ENCODE measurements at places on chromosomes 5 and 9.

DNA sequence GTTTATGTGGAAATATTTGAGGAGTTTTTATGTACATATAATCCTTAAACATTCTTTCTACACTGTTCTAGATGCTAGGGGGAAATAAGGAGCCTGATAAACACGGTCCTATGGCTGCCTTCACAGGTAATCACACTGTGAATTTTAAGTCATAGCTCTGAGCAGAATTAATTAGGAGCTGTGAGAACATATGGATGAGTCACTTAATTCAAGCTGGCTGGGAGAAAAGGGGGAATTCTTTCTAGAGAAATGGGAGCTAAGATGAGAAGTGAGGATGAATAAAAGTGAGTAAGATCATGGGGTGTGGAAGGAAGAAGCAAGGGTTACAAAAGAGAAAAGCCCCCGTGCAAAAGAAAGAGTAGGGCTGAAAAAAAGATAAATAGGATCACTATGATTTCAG, 290.8 kb downstream of the DNAH5 start:
- no peak for DNase-seq

GRCh38 chr9:37163299-37163698, 42.9 kb downstream of the ZCCHC7 start:
- DNase-seq = no peak

DNA sequence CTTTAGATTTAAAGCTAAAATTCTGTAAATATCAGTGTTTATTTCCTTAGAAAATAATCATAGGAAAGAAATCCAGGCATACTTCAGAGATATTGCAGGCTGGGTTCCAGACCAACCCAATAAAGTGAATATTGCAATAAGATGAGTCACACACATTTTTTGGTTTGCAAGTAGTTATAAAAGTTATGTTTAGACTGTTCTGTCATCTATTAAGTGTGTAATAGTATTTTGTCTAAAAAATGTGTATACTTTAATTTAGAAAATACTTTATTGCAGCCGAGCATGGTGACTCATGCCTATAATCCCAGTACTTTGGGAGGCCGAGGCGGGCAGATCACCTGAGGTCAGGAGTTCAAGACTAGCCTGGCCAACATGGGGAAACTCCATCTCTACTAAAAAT, 6.9 kb upstream of the RIC1 start:
- no peak for DNase-seq

DNA sequence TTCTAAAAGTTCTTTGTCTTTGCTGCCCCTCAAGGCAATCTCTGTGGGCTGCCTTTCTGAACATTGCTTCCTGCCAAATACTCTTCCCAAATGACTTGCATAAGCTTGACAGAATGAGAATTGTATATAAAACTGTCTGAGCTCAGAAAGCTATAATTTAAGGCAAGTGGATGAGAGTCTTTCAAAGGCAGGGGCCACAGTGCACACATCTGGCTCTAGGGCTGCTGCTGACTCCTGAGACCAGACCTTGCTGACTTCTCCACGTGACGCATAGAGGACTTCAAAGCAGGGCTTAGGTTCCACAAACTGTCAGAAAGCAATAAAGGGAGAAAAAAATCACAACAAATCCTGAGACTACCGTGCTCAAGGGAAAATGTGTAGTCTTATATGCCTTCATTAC, 79.4 kb upstream of the DIRAS2 start:
- DNase-seq = no peak

GRCh38 chr5:59485629-59486439, 407.7 kb downstream of the PDE4D start:
- no peak for DNase-seq

- DNase-seq = no peak
Measured at GRCh38 chr9:5336688-5337087, 3.0 kb downstream of the RLN1 start.

DNA sequence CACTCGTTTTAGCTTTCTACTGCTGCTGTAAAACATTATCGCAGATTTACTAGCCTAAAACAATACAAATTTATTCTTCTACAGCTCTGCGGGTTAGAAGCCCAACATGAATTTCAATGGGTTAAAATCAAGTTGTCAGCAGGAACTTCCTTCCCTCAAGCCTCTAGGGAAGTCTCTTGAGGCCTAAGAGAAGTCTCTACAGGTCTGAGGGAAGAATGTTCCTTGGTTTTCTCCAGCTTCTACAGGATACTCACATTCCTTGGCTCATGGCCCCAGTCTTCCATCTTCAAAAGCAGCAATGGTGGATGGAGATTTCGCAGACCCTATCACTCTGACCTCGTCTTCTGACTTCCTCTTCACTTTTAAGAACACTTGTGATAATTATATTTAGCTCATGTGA, 21.6 kb upstream of the SSBP2 start:
- DNase-seq = no peak

DNA sequence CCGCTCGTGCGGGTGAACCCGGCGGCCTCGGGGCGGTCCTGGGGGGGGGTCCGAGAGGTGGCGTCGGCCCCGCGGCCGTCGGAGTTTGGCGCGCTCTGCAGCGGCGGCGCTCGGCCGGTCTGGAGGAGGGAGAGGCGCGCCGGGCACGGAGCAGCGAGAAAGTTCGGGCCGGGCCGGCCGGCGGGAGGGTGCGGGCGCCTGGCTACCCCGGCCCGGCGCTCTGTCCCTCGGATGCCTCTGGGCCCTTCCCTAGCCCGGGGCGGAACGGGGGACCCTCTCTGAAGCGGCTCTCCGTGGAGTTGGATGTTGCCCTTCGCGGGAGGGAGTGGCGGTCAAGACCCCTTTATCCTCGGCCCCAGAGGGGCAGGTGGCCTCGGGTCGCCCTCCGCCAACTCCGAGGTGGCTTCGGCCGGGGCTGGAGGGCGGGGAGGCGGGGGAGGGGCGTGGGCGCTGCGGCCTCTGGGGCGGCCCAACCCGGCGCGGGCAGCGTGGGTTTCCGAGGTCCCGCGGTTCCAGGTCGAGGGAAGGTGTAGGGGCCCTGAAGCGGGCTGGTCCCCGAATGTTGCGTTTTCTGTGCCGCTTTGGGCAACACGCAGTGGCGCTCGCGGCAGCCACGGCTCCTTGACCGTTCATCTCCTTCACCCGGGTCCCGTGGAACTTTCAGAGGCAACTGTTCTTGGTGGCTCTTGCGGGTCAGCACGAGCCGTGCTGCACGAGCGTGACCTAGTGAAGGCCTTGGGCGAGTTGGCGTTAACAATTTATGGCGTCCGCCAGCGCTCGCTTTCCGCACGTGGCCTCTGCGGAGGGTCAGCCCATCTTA, 290.5 kb downstream of the DOCK8 start:
- no peak for DNase-seq

DNA sequence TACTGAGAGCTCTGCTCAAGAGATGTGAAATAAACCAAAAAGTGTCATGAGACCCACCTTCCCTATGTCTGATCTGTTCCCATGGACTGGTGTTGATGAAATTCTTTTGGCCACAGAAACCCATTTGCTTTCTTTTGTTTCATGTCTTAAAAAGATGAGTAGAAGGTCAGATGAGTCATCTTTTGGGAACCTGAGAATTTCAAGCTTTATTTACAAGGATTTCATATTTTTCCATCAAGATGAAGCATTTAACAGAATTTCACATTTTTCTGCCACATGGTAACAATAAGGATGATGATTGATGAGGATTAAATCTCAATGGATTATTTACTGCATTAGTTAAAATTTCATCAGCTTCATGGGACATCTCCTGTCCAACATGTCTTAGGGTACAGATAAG, 337.8 kb downstream of the DEPDC1B start:
- no peak for DNase-seq

GRCh38 chr9:38421498-38422211, 2.6 kb downstream of the IGFBPL1 start:
- no peak for DNase-seq

- DNase-seq = no peak
Measured at GRCh38 chr5:111116550-111116949, 24.4 kb downstream of the WDR36 start.

DNA sequence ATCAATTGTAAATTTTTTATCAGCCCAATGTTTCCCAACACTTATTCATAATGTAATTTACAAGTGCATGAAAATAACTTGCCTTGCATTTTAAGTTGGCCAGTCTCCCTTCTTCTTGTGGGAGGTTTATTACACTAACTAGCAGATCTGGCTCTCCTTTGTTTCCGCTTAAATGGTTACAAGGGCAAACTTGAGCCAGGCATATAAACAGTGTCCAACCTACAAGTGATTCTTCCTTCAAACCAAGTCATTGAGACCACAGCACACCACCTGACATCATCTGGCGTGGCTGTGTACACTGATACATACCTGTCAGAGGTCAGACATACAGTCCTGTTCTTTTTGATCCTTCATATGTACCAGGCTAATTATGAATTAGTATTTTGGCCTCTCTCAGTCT, 80.1 kb downstream of the ALDH1A1 start:
- DNase-seq = no peak

- no peak for DNase-seq
Measured at GRCh38 chr5:174151599-174152181, 106.2 kb downstream of the NSG2 start.

GRCh38 chr9:3036333-3036700, 192.4 kb upstream of the PUM3 start:
- DNase-seq = no peak

GRCh38 chr9:126989847-126990842, 75.6 kb downstream of the RALGPS1 start:
- no peak for DNase-seq

DNA sequence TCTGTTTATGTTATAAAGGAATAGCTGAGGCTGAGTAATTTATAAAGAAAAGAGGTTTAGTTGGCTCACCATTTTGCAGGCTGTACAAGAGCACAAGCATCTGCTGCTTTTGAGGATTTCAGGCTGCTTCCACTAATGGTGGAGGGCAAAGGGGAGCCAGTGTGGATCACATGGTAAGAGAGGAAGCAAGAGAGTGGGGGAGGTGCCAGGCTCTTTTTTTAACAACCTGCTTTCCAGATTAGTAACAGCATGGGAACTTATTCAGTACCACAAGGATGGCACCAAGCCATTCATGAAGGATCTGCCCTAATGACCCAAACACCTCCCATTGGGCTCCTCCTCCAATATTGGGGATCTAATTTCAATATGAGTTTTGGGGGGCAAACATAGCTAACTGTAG, 40.4 kb downstream of the CCL28 start:
- no peak for DNase-seq

GRCh38 chr9:76730801-76731200, 33.4 kb upstream of the PCA3 start:
- DNase-seq = no peak

GRCh38 chr5:7606840-7607465, 211.0 kb downstream of the ADCY2 start:
- no peak for DNase-seq

DNA sequence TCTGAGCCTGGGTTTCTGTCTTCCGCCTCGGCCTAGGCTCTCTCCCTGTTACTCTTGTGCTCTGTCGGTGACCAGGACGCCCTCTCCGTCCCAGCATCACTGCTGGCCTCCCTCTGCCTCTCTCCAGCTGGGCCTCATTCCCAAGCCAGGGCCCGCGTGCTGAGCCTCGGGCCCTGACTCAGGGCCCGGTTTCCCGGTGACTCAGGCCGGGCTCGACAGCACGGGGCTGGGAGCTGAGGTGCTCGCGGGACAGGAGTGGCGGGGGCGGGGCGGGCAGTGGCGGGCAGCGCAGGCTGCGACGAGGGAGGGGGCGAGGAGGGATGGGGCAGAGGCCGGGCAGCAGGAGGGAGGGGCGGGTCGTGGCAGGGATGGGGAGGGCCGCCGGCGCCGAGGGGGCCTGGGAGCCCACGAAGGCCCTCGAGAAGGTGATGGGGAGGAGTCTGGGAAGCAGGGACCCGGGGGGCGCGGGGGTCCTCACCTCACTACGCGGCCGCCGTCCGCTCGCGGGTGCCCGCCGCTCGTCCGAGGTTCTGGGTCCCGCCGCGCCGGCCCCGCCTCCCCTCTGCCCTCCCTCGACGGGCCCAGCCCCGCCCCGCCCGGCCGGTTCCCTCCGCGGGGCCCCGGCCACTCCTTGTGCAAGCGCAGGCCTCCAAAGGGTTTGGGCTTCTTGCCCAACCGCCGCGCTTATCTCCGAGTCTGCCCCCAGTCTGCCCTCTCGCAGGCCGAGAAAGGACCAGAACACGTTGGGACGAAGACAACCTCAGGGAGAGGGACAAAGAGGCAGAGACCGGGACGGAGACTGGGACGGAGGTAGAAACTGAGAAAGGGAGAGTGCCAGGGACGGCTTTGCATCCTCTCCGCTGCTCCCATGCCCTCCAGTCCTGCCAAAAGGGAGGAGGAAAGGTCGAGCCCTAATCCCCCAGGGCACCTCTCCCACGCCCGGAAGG, at the start of gene ARAP3:
TSS of gene ARAP3 (minus strand) at position 536 of the 947 bp plus-strand sequence. CDS start 1,744 bp downstream, outside the sequence.
- no peak for DNase-seq

DNA sequence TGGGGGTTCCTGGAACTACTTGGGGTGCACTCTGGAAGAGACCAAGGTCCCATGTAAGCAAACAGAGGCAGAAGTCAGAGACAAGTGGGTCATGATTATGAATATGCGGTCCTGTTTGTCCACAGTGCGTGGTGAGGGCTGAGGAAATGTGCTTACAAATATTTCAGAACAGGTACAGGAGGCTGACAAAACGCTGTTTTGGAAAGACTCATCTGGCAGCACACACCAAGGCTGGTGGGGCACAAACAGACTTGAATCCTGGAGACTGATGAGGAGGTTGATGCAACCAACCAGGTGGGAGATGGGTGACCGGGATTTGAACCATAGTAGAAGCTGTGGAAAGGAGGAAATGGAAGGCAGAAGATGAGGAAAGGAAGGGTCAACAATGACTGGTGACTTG, 83.8 kb downstream of the ADRB2 start:
- DNase-seq = no peak

- DNase-seq = no peak
Measured at GRCh38 chr5:67283275-67283987, 86.8 kb upstream of the CD180 start.

DNA sequence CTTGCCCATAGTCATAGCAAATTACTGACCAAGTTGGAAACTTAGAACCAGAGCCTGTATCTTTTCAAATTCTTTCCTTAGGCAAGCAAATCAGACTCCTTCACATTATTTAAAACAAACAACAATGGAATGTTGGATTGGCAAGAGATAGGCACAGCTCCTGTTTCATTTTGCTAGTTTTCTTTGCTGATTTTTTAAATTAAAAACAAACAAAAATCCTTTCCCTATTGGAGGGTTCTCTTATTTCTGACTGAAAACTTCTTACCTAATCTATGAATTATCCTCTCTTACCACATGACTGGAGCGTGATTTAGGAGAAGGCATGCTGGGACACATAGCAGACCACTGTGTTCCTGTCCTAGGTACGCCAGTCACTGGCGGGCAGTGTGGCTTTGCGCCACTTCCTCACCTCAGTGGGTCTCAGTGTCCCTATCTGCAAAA, 63.0 kb downstream of the TTC39B start:
- DNase-seq = no peak
